ENCODE measurements at places on chromosomes 5 and 9.

DNA sequence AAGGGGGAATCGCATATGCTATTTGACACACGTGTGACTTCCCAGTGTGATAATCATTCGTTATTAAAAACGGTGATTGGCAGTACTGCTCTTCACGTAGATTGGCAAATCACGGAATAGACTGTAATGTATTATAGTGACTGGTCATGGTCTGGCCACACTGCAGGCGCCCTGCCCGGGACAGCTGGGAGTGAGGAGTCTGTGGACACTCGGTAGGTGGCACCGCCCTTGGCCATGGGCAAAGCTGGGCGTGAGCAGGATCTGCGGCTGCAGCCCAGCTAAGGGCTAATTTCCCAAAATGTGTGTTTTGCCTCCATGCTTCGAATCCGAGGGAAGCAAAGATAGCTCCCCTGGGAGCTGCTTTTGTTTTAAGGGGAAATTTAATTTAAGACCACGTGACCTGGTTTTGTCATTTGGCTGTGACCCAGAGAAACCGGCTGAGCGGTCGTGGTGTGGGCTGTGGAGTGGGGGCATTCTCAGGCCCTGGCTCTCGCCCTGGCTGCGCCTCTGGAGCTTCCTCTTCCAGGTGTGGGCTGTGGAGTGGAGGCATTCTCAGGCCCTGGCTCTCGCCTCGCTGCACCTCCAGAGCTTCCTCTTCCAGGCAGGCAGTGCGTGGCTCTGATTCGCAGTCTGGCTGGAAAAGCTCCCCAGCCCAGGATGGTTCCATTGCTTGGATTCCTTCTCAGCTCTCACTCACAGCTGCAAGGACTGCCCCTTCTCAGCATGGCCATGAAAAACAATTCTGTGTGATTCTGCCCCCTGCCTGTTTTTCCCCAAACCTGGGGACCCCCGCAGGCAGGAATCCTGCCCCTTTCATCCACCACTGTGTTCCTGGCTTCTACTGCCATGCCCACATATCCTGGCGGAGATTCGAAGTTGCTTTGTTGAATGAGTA, 131.1 kb downstream of the OLFM1 start:
- no peak for DNase-seq

DNA sequence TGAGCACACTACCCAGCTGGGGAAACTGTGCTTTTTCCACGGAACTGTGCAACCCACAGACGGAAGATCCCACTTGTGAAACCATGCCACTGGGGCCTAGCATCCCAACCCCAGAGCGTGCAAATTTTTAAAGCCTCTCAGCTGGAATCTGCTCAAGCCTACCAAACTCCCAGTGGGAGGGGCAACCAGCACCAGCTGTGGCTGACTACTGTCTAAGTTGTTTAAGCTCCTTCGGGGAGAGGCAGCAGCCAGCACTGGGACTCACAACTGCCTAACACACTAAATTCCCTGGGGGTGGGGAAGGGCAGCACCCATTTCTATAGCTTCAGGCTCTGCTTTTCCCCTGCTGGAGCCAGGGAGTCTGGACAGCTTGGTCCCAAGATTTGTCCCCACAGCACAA, 287.6 kb upstream of the MSX2 start:
- DNase-seq: no peak

- DNase-seq: no peak
Observed at GRCh38 chr5:9350301-9350797, 195.5 kb downstream of the SEMA5A start.

- DNase-seq: no peak
Observed at GRCh38 chr9:15249042-15249818, 57.8 kb downstream of the TTC39B start.

GRCh38 chr9:35560625-35561337, 44.3 kb upstream of the TESK1 start:
- DNase-seq: no peak

- DNase-seq: no peak
Observed at GRCh38 chr5:167821669-167822068, 469.8 kb upstream of the WWC1 start.

GRCh38 chr5:74865804-74866595, at the start of gene FAM169A:
FAM169A (minus strand) TSS chr5:74866387; CDS start chr5:74841676, 24,711 bp downstream.
- DNase-seq: peak; percentile 47

- DNase-seq: no peak
Observed at GRCh38 chr9:81619353-81620001, 69.9 kb downstream of the TLE1 start.

DNA sequence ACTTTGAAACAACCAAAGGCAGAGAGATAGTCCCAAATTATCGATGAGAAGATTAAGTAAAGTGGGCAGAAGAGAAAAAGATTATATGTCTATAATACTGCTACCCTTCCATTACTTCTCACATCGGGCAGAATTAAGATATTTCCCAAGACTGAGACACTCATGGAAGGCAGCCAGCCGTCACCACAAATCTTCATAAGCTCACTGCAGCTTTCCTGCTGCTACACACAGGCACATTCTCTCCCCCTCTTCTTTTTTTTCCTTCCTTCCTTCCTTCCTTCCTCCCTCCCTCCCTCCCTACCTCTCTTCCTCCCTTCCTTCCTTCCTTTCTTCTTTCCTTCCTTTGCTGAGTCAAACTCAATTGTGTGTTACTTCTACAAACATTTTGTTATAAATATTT, 58.7 kb upstream of the SPATA31C2 start:
- peak; percentile 32 for DNase-seq

- no peak for DNase-seq
Observed at GRCh38 chr5:142106061-142106460, 2.5 kb upstream of the NDFIP1 start.

DNA sequence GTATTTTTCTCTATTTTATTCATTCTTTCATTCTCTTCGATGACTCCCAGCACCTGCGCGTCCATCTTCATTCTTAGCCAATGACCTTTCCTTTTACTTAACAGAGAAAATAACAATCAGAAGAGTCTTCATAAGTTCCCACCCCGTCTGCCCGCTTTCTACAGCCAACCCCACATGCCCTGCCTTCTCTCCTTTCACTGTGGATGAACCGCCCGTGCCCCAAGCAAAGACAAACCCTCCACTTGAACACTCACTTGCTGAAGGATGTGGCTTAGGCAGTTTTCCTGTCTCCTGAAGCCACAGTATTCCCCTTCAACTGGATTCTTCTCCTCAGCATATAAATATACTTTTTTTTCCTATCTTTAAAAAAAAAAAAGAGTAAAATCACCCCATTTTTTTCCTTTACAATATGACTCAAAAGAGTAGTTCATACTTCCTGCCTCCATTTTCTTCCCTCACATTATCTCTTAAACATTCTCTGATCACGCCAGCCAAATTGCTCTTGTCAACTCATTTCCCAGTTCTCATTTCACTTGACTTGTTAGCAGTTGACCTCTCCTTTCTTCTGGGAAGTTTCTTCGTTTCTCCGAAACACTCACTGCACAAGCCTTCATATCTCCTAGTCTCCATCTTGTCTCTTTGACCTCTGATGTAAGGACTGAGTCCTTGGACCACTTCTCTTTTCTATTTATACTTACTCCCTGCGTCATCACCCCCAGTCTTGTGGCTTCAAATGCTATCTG, 11.1 kb downstream of the NIPSNAP3B start:
- peak; percentile 90 for DNase-seq

DNA sequence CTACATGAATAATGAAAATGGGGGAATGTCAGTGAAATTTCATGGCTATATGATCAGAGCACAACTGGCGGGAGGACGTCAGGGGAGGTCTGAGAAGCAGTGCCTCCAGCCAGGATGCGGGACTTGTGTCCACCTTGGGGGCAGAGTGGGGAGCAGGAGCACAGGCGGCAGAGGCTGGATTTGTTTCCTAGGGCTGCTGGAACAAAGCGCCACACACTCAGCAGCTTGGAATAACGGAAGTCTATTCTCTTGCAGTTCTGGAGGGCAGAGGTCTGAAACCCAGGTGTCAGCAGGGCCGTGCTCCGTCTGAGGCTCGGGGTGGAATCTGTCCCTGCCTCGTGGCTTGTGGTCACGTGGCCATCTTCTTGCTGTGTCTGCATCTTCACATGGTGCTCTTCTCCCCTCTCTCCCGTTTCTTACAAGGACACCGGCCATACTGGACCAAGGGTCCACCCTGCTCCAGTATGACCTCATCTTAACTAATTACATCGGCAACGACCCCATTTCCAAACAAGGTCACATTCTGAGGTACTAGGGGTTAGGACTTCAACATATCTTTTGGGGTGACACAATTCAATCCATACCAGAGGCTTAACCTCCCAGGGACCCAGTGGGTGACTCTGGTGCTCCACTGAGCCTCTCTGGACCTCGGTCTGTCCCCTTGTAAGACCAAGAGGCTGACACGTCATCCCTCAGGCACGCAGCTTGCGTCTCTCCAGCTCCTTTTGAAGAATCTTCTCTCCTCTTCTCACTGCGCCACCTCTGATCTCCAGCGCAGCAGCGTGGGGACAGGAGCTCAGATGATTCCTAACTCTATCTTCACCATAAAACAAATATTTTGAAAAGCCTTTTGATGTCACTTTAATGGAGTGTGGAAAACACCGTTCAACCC, 202.5 kb downstream of the CDK5RAP2 start:
- DNase-seq: no peak

- no peak for DNase-seq
Observed at GRCh38 chr9:118721276-118721675, 648.0 kb downstream of the BRINP1 start.

- no peak for DNase-seq
Observed at GRCh38 chr5:71957292-71957898, 149.9 kb upstream of the MAP1B start.

GRCh38 chr5:61569353-61569752, 237.3 kb downstream of the ZSWIM6 start:
- DNase-seq: no peak

- DNase-seq: no peak
Observed at GRCh38 chr9:127049581-127049980, 72.9 kb downstream of the ANGPTL2 start.

DNA sequence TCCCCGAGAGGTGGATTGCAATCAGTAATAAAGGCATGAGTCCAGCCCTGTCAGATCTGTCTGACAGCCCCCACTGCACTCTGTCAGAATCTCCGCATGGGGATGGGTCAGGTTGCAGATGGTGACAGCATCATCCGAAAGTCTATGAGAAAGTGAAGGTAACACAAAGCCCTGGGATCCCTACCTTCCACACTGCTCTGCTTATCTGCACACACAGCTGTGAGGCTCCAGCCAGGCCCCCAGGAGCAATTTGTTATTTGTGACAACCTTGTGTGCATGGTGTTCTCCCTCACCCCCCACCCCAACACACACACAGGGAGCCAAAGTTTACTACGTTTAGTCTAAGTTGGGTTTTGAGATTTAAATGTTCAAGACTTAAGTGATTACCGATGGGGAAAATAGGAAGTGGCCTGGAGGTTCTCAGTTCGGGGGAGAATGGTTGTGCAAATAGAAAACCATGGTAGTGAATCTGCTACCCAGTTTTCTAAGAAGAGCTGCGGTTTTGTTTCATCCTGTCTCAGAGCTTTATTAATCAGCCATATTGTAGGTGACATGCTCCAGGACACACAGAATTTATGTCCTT, 92.7 kb downstream of the SV2C start:
- peak; percentile 54 for DNase-seq
